ENCODE measurements at places on chromosomes 16 and 17.

- no peak for DNase-seq
Measured at GRCh38 chr17:31695456-31696090, 163.5 kb downstream of the COPRS start.

DNA sequence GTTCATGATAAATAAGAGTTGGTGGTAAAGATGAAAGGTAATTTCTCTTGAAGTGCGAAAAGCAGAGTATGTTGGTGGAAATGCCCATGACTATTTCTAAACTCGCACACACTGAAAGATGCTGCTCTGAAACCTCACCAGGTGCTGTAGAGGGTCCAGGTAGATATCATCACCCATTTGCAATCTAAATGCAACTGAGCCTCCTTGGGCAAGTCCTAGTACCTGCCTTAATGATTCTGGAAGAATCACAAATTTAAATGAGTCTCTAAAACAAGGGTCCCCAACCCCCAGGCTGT lies 5.9 kb upstream of the MMD start:
- DNase-seq, result no peak

- no peak for DNase-seq
Measured at GRCh38 chr16:75114179-75114945, 2.2 kb downstream of the LDHD start.

- no peak for DNase-seq
Measured at GRCh38 chr17:56724664-56725063, 109.1 kb downstream of the C17orf67 start.

- DNase-seq, result peak; percentile 65
Measured at GRCh38 chr17:82835766-82836512, 3.9 kb downstream of the ZNF750 start.

- no peak for DNase-seq
Measured at GRCh38 chr16:51149721-51150164, 1.3 kb downstream of the SALL1 start.

DNA sequence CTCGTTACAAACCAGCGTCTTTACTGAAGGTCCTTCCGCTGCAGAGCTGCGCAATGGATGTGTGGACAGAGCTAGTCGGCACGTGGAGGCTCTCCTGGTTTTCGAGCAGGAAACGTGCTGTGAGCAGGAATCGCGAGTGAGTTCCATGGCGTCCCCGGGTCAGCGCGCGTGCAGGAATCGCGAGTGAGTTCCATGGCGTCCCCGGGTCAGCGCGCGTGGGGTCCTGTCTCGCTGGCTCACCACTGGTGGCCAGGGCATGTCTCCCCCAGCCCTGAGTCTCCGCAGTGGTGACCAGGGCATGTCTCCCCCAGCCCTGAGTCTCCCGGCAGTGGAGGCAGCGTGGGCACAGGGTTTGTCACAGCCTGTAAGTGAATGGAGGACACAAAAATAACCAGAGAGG lies 62.7 kb downstream of the KLHDC4 start:
- DNase-seq, result no peak

DNA sequence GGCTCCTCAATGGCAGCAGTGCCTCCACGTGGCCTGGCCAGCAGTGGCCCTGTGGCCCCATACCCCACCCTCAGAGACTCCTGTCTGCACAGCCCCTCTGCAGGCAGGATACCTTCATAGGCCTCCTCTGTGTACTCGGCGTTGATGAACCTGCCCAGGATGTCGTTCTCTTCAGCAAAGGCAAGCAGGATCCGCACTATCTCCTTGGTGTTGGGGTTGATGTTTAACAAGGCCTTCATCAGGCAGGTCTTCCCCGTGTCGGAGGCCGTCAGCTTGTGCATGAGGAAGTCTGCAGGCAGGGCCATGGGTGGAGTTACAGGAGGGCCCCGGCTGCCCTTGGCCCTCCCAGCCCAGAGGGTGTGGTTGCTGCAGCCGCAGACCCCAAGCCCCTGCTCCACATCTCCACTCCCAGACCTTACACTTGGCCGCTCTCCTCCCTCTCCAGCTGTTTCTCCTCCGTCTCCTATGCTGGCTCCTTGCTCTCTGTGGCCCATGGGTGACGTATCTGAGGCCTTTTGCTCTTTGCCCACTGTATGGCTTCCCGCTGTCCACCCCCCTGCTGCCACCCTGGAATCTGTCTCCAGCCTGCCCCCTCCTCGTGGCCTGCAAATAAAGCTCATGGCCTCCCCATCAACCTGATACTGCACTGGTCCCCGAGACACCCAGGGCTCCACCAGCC lies 15.1 kb downstream of the TRPV3 start:
- DNase-seq, result no peak

GRCh38 chr17:48492401-48493298 lies 38.2 kb downstream of the HOXB1 start:
- peak; percentile 50 for DNase-seq

- DNase-seq, result no peak
Measured at GRCh38 chr16:11706180-11706742, 36.4 kb downstream of the TXNDC11 start.

GRCh38 chr17:44400226-44400847 lies 10.9 kb upstream of the ITGA2B start:
- DNase-seq, result no peak

DNA sequence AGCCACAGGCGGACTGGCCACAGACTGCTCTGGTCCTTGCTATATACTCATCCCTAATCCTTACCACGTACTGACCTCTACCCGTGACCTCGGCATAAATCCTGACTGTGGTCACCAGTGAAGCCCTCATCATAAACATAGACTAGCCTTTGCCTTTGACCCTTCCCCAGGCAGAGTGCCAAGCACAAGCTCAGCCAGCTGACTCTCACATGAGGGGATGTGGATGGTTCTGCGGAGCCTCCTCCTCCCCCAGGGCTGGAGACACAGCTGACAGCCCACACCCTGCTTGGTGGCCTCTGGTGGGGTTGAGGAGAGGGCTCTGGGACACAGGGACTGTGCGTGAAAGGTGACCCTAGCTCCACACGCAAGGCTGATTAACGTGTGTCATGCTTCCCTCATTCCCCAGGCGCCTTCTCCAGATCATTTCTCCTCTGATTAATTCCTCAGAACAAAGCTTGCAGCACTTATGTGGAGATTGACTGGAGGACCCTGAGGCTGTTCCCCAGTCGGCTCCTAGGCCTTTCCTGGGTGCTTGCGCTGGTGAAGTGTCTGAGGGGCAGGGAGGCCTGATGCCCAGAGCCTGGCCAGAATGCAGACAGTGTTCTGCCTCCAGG lies 241.5 kb upstream of the NLRP1 start:
- no peak for DNase-seq

GRCh38 chr16:4544473-4544872 lies 5.9 kb upstream of the CDIP1 start:
- no peak for DNase-seq

DNA sequence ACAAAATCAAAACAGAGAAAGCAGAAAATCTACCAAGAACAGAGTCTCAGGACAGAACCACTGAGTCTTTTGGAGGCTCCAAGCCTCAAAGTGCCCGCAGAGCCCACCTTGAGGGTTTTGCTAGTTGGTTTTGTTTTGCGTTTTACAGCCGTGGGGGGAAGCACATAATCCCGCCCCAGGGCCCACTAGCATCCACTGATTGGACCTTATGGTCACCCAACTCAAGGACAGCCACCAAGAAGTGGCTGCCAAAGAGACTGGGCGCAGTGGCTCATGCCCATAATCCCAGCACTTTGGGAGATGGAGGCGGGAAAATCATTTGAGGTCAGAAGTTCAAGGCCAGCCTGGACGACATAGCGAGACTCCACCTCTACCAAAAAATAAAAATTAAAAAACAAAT lies 9.9 kb downstream of the ALOX15B start:
- no peak for DNase-seq

GRCh38 chr16:57634171-57634570 lies 5.7 kb downstream of the ADGRG1 start:
- no peak for DNase-seq

DNA sequence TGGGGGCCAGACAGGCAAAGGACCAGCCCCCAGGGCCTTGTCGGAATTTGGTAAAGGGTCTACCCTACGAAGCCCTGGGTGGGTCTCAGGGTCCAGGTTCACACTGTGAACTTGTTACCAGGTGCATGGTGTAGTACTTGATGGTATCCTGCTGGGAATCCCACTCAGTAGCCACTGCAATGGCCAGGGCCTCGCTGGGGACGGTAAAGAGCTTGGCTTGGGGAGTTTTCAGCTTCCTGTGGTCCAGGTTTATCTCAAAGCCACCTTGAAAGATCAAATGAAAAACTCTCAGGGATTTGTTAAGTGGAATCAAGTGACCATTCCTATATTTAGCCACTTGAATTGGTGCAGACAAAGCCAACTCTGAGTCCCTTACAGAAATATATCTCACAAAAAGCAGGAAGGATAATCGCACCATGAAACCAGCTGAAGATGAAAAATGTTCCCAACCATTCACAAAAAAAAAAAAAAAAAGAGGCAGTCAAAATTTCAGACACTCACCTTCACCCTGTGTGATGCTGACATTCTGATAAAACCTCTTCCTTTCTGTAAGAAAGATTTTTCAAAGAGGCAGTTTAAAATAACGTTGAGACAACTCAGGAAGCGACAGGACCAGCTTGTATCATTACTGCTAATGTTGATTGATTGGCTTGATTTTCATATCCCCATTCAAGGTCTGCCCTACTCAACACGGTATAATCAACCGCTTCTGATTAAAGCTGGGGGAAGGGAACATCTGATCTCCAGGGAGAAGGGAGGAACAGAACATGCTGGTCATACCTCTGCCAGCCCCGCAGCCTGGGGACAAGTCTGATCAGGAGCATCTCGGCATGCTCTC lies 10.6 kb downstream of the ATPAF2 start:
- DNase-seq, result no peak

DNA sequence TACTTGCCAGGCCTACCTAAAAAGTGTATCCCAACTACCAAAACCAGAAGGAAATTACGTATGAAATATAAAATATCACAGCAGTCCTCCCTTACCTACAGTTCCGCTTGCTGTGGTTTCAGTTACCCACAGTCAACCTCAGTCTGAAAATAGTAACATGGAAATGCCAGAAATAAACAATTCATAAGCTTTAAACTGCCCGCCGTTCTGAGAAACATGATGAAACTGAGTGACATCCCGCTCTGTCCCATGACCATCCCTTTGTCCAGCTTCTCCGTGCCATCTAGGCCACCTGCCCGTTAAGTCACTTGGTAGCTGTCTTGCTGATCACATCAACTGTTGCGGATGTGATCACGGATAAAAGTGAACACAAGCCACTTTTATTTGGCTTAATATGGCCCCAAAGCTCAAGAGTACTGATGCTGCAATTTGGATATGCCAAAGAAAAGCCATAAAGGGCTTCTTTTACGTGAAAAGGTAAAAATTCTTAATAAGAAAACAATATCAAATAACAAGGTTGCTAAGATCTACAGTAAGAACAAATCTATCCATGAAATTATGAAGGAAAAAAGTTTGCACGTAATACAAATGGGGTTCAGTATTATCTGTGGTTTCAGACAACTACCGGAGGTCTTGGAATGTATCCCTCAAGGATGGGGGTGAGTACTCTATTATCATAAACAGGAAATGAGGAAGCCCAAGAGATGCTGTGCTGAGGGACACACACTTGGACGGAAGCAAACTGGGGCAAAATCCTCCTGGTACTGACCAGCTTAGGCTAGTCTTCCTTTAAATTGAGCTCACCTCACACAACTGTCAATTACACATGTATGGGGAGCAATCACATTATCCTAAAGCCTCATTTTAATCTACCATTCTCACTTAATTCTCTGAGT lies 8.2 kb downstream of the USP22 start:
- no peak for DNase-seq

DNA sequence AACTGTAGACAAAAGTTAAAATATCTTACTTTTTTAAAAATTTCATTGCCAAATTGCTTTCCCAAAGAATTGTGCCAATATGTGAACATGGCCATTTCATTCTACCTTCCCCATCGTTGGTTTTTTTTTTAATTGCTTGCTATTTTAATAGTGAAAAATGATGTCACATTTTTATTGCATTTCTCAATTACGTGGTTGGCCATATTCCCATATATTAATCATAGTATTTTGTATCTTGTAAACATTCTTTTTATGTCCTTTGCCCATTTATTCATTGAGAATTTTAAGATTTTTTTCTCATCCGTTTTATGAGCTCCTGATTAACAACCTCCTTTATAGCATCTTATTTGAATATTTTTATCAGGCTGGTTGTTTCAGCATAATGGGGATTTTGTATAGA lies 7.2 kb downstream of the OMG start:
- no peak for DNase-seq

DNA sequence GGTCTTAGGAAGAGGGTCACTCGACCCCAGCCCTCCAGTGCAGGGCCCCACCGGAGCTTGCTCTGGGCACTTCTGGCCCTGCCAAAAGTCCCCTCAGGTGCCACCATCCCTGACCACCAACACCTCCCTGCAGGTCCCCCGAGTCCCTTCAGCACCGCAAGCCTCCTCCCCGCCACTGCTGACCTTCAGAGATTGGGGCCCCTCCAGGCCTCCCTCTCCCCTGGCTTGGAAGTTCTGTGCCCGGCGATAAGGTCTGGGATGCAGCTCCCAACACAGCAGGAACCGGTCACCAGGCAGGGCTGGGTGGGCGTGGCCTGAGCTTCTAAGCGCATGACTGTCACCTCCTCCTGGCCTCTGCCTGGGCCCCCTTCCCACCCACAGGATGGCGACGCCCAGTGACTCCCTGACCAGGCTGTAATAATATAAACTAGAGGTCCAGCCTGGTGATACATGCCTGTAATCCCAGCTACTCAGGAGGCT lies 11.2 kb downstream of the PIEZO1 start:
- DNase-seq, result no peak

DNA sequence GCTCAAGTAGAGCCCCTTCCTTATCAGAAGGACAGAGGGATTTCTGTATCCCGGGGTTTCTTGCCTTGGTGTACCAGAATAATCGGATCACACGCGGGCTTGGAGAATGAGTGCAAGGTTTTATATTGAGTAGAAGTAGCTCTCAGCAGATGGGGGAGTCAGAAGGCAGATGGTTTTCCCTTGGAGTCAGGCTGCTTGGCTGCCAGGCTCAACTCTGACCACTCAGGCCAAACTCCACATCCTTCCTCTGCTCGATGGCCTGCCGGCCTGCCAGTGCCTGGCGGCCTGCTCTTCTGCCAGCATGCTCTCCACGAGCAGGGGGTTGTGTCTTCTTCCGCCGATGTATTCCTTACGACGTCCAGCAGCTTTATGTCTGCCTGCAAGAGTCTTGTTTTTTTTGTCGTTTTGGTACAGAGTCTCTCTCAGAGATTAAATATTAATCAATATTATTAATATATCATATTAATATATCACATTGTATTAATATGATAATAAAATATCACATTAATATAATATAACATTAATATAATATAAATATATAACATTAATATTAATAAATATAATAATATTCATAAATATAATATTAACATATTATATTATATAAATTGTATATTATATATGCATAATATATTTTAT lies 229.2 kb upstream of the WSCD1 start:
- DNase-seq, result no peak

GRCh38 chr17:66952681-66953629 lies 11.6 kb upstream of the CACNG4 start:
- no peak for DNase-seq

GRCh38 chr17:2090804-2091534 lies 36.1 kb downstream of the HIC1 start:
- no peak for DNase-seq
